BJ (cell line): ENCODE measurements at places on chromosomes 4 and X.

DNA sequence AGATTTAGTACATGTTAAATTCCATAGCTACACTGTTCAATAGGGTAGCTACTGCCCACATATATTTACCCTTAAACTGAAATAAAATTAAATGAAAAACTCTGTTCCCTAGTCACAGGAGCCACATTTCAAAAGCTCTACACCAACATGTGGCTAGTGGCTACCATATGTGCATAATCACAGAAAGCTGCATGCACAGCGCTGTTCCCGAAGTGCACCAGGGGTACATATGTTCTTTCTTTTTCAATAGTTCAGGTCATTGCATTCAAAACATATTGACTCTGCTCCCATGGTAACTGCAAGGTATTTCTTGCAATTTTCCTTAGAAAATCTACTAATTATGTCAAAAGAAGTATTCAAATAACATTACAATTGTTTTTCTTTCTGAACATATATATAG is 591.2 kb downstream of the PDHA2 start:
- DNase-seq, result no peak

- no peak for DNase-seq
Observed at GRCh38 chrX:101028562-101028961, 23.3 kb downstream of the TRMT2B start.

DNA sequence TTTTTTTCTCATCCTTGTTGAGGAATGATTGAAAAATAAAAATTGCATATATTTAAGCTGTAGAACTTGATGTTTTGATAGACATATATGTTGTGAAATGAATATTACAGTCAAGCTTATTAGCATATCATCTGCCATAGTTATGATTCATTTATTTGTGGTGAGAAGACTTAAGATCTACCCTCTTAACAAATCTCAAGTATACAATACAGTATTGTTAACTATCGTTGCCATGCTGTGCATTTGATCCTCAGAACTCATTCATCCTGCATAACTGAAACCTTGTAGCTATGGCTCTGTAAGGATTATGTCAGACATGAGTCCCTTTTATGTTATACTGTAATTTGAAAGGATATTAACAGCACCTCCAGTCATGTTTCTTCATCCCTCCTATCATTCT is 2045.3 kb downstream of the ARAP2 start:
- DNase-seq, result no peak

DNA sequence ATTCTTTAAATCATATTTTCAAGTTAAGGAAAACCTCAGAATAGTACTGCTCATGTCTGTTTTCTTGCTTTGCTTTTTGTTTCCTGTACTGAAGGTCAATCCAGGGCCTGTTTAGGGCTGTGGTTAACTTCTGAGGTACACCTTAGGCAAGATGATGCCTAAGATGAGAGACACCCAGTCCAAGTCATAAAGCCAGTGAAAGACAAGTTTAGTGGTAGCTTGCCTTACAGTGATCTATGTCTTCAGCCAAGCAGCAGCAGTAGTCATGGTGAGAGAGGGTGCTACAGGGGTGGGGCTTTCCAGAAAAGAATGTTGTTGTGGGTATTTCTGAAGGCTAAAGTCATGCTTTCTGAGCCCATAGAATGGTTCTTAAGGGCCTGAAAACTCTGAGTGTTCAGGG is 173.7 kb downstream of the VSIG4 start:
- DNase-seq, result no peak

- no peak for DNase-seq
Observed at GRCh38 chrX:21655901-21656586, 2.1 kb downstream of the KLHL34 start.

GRCh38 chrX:462853-463252 is 76.1 kb upstream of the PPP2R3B start:
- DNase-seq, result no peak

GRCh38 chr4:15042529-15043167 is 40.4 kb downstream of the CPEB2 start:
- no peak for DNase-seq
